ENCODE measurements at places on chromosomes 3 and 15.
A peak's percentile ranks its signal among the peaks of the same experiment; 100 is the strongest.

DNA sequence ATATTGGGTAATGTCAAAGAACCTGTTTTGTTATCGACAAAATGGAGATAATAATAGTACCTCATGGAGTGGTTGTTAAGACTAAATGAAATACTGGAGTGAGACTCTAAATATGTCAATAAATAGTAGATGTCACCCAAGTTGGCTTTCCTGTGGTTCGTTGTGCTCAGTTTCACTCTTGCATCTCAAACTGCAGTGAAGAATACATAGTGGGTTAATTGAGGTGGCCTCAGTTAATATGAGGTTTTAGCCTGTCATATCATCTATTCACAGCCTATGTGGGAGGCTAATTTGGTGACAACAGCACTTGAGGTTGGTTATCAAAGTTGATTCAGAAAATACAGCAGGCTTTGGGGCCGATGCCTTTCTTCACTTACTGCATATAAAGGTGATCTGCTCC is 485.5 kb upstream of the SUCLG2 start:
- DNase-seq = no peak

- DNase-seq = no peak
Measured at GRCh38 chr3:9878700-9879099, 1.4 kb downstream of the CIDEC start.

DNA sequence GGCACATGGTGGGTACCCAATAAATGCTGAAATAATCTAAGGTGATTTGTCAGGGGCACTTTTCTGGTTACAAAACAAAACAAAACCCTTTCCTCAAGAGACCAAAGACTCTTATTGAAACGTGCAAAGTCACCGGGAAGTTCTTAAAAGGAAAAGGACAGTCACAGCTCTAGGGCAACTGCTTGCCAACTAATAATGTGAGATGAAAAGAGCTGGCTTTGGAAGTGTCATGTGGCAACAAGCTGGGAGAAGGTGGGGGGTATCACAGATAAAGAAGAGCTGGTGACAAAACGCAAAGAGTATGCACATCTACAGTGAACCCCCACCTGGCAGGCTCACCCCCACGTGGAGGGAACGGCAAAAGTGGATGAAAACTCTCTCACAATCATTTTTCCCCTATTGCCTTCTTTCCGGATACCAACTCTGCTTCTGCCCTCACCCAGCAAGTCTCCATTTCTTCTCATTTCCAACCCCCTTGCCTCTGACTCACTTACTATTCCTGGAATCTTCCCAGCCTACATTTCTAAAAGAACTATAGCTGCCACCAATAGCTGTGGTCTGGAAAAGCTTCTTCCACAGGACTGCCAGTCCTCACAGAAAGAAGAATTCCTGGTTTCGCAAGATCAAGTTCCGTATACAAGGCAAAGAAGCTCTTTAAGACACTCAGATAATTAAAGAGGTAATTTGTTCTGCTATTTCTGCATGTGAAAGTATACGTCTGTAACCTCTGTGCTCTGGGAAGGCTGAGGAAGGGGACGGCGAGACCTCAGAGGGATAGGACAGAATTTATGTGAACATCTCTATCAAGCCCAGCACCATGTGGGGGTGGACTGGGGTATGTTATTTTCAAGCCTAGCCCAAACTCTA is 21.8 kb upstream of the ANPEP start:
- peak; percentile 84 for DNase-seq

- no peak for DNase-seq
Measured at GRCh38 chr15:75452865-75453702, 1.6 kb upstream of the SIN3A start.

DNA sequence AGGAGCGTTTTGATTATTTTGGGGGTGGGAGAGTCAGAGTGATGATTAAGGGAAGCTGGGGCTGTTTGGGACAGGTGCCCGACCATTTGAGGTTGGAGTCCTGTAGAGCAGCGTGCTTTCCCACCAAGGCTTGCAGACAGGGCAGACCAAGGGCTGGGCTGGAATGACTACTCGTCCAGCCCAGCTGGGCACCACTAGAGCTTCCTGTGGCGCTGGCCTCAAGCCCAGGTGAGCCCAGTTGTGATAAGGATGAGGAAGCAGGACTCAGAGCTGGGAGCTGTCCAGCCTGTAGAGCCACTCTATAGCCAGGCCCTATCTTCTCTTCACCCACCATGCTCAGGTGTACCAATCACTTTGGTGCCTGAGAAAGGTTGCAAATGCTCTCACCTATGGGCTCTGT is 75.8 kb upstream of the ACAN start:
- no peak for DNase-seq

DNA sequence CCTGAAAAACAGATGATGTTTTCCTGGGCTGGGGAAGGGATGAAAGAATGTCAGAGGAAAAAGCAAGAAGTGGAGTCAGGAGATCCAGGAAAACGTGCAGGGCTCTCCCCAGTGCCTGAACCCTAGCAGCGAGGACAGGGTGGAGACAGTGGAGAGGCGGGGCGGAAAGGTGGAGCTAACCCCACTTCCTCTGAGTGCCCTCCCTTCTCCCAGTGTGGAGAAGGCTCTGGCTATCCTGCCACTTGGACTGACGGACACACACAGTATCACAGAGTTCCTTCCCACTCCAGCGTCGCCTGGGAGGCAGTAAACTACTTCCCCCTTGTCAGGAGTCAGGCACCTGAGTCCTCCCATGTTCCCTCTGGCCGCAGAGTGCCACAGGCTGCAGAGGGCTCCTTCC is 125.3 kb upstream of the CHRNA7 start:
- DNase-seq = no peak

DNA sequence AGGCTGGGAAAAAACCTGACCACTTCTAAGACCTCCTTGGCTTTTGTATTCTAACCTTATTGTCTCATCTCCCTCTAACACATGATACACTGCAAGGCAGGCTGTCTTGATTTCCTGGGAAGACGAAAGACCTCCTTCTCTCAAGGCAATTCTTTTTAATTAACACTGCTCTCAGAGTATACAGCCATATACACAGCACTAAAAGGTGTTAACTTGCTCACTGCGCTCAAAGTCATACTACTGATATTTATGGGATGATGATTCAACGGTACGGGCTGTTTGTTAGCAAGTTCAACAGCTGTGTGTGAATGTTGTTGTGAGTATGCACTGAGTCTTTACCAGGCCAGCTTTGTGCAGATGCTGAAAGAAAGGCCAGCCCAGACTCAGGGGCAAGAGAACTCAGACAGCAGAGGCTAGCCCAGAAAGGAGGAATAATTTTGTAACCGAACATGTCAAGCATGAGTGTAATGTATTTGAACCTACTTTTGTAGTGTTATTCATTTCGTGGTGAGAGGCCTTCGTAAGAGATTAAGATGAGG is 229.9 kb downstream of the IL5RA start:
- DNase-seq = no peak

- DNase-seq = no peak
Measured at GRCh38 chr3:59605318-59605717, 555.5 kb upstream of the CFAP20DC start.

GRCh38 chr3:146421819-146422759 is 47.3 kb downstream of the PLSCR2 start:
- DNase-seq = peak; percentile 29

DNA sequence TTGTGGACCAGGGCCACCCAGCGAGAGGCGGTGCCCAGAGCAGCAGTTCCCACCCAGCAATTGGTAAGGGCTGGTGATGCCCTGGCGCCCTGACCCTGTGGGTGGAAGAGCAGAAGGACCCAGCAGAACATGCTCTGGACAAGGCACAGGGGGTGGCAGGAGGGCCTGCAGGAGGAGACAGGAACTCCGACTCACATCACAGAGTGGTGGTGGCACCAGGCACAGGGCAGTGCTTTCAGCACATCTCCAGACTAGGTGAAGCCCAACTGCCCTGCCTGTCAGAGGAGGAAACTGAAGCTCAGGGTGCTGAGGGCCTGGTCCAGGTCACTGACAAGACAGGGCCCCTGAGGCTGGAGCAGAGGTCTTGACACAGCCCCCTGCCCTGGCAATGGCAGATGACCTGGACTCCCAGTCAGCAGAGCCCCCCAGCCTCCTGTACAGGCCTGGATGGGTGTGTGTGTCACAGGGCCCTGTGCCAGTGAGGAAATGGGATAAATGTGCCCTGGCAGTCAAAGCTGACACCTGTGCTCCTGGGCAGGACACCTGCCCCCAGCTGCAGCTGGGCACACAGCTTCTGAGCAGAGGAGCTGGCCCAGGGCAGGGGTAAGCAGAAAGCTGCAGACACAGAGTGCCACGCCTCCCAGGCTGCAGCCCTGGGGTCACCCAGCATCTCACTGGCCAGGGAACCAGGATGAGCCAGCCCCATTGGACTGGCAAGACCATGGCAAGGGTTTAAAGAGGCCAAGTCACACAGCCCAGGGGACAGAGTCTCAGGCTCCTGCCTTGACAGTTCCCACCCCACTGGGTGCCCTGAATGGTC is 11.4 kb downstream of the KLF15 start:
- no peak for DNase-seq

GRCh38 chr15:91521996-91522395 is 331.5 kb upstream of the SLCO3A1 start:
- DNase-seq = peak; percentile 15

GRCh38 chr3:177279118-177279815 is 82.0 kb upstream of the TBL1XR1 start:
- no peak for DNase-seq

GRCh38 chr3:146834917-146835316 is 229.8 kb upstream of the PLSCR5 start:
- DNase-seq = no peak

GRCh38 chr3:188059351-188059750 is 94.6 kb upstream of the LPP start:
- DNase-seq = no peak

- no peak for DNase-seq
Measured at GRCh38 chr3:37130448-37130847, 43.9 kb downstream of the LRRFIP2 start.

DNA sequence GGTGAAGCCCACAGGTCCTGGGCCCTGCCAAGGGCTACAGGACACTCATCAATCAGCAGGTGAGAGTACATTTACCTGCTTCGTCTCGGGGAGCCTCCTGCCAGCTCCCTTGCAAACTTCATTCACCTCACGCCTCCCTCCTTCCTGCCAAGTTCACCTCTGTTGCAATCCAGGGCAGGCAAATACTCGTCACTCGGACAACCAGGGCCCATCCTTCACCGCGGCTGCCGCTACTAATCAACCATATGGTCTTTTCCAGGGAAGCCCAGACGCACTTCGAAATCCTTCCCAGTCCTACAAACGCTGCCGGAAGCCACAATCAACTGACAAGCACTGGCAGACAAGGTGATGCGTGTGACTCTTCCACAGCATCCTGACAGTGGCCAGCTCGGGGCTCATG is 200.7 kb upstream of the NSMCE3 start:
- DNase-seq = no peak

All from AG04450 (cell line).